ENCODE measurements at places on chromosomes 11 and 22.

DNA sequence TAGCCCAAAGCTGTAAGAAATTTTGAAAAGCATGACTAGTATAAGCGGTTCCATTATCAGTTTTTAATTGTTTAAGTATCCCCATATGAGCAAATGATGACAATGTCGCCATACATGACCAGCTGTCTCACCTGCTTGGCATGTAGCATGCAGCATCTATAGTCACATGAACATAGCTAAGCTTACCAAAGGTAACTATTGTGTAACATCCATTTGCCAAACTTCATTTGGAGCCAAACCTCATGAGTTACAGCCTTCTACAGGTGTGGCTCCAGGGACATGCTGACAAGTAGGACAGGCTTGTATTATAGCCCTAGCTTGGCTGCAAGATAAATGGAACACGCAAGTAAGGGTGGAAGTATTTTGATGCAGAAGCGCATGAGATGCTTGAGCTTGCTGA lies 30.4 kb downstream of the OR10A6 start:
- no peaks in the 10 kb centered on the region for H3K27me3 ChIP-seq
- H3K27ac ChIP-seq: no peak overlapping the region
- no peaks in the 10 kb centered on the region for H3K36me3 ChIP-seq
- DNase-seq: no peak
- no peak overlapping the region for H3K4me3 ChIP-seq

GRCh38 chr11:72413914-72414628 lies 20.3 kb downstream of the CLPB start:
- DNase-seq: peak; percentile 60
- H3K36me3 ChIP-seq: peaks cover 3% of the 10 kb centered on the region
- no peaks in the 10 kb centered on the region for H3K4me1 ChIP-seq
- H3K27me3 ChIP-seq: no peaks in the 10 kb centered on the region
- no peak overlapping the region for H3K4me3 ChIP-seq
- H3K27ac ChIP-seq: no peak overlapping the region

- H3K4me1 ChIP-seq: no peaks in the 10 kb centered on the region
- H3K4me3 ChIP-seq: no peak overlapping the region
- no peak overlapping the region for H3K27ac ChIP-seq
These were observed 35.0 kb upstream of the LMO2 start for GRCh38 chr11:33926671-33927552.

- no peaks in the 10 kb centered on the region for H3K4me1 ChIP-seq
- H3K36me3 ChIP-seq: no peaks in the 10 kb centered on the region
- no peak overlapping the region for H3K4me3 ChIP-seq
- no peak overlapping the region for H3K27ac ChIP-seq
- H3K27me3 ChIP-seq: no peaks in the 10 kb centered on the region
These were observed 249.1 kb downstream of the FAT3 start for GRCh38 chr11:92473736-92474135.

- H3K4me1 ChIP-seq: peaks cover under 1% of the 10 kb centered on the region
- no peak overlapping the region for H3K27ac ChIP-seq
- no peaks in the 10 kb centered on the region for H3K27me3 ChIP-seq
These were observed 11.2 kb upstream of the MAPK11 start for GRCh38 chr22:50281384-50281760.

DNA sequence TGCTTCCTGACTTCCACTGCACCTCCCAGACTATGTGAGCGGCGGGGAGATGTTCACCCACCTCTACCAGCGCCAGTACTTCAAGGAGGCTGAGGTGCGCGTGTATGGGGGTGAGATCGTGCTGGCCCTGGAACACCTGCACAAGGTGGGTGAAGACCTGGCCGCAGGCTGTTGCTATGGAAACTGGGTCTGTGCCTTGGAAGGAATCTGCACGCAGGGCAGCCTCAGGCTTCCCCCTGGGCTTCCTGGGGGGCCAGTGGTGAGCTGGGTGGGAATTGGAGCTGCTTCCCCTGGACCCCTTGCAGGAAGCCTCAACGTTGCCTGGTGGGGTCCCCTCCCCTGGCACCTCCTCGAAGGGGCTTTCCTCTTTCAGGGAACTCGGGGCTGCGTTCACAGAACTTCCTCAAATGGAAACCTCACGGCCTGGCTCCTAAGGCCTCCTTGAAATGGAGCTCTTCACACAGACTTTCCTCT lies 1.5 kb downstream of the RPS6KA4 start:
- no peaks in the 10 kb centered on the region for H3K27me3 ChIP-seq
- no peak overlapping the region for H3K4me3 ChIP-seq
- no peak overlapping the region for H3K27ac ChIP-seq
